Kidney (tissue), 22 donors: ENCODE measurements at places on chromosomes 5 and 9. TPM values are rescaled to one million over a fixed set of nuclear protein-coding genes. Genes with fewer than 3 reads are reported as not detected.

GRCh38 chr5:95810305-95811125 is 12.0 kb downstream of the GLRX start:
- DNase-seq: no peak

GRCh38 chr5:165673499-165673898 is 2168.1 kb downstream of the MAT2B start:
- DNase-seq: no peak

- DNase-seq: no peak
Measured at GRCh38 chr5:67206929-67207328, 10.3 kb upstream of the CD180 start.

SPATA31D4 gene
- total RNA-seq: not detected

GABRA1 gene
- not detected for total RNA-seq

SLC30A5 gene
- total RNA-seq: 53.3 TPM
